EL (cell line): ENCODE measurements at places on chromosomes 13 and 19.
A peak's percentile ranks its signal among the peaks of the same experiment; 100 is the strongest.

DNA sequence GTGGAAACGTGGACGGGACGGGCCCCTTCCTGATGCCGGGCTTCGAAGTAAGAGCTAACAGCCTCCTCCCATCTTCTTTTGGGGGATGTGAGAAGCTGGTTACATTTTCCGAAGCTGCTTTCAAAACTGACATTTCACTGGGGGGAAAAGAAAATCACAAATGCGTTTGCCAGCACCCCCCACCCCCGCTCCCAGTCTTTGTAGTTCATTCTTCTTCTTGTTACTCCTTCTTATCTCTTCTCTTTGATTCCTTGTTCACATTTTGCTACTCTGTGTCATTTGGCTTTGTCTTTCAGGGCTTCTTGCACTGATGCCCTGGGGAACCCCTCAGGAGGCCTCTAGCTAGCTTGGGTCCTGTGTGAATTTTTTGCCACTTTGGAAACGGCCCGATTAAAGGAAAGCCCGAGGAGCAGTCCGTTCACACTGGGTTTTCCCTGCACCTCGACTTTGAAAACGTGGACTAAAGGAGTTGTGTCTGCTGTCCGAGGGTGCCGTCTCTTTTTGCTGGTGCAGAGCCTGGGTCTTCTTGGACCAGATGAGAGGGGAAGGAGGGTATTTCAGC lies 1.3 kb downstream of the CARM1 start:
- DNase-seq, result peak; percentile 36

- DNase-seq, result no peak
These were observed 9.4 kb downstream of the ITPKC start for GRCh38 chr19:40726279-40726678.

DNA sequence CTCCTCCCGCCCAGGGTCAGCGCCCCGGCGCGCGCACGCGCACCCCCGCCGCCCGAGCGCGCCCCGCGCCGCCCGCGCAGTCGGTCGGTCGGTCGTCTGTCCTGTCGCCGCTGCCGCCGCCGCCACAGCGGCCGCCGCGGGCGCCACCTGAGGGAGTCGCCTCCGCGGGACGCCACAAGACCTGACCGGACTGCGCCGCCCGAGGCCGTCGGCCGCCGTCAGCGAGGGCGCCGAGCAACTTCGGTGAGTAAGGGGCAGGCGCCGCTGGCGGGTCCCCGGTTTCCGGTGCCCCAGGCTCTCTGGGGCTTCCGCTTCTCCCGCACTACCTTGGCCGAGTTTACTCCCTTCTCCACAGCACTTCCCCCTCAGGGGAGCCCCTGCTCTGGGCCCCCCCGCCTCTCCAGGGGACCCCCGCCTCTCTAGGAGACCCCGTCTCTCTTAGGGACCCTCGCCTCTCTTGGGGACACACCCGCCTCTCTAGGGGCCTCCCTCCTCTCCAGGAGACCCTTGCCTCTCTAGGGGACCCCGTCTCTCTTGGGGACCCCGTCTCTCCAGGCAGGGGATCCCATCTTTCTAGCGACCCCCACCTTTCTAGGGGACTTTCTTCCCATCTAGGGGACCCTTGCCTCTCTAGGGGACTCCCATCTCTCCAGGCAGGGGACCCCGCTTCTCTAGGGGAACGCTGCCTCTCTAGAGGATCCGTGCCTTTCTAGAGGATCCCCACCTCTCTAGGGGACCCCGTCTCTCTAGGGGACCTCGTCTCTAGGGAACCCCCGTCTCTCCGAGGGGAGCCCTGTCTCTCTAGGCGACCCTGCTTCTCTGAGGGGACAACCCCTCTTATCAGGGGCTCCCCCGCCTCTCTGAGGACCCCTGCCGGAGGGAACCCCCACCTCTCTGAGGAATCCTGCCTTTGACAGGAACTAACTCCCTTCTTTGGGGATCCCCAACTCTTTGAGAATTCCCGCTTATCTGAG lies 19.3 kb upstream of the GATAD2A start:
- peak; percentile 64 for DNase-seq

- peak; percentile 92 for DNase-seq
These were observed 31.7 kb downstream of the DNAJC15 start for GRCh38 chr13:43054803-43055802.

- peak; percentile 82 for DNase-seq
These were observed 329.7 kb downstream of the NDFIP2 start for GRCh38 chr13:79810669-79811068.

GRCh38 chr13:30129411-30129810 lies 177.9 kb downstream of the KATNAL1 start:
- no peak for DNase-seq

DNA sequence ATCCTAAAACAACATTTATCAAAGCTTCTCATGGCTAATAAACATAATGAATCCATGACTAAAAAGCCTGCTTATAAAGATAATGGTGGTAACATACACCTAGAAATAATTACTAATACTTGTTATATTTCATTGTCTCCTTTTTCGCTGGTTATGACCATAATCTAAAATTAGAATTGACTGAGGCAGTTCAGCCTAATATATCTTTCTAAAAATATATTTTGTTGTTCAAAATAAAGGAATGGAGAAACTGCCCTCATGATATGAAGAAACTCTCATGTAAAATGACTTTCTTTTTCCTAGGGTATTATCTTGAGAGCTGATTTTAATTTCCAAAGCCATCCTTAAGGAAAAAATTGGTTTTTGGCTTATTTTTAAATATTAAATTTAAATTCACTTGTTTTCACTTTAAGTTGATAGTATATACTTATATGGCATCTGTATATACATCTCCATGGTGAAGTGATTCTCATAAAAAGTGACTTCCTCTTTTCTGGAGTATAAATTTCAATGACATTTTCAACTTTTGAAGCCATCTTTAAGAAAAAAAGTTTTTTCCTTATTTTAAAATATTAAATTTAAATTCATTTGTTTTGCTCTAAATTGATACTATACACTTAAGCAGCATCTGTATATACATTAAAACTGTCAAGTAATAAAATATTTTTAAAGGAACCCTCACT lies 204.6 kb downstream of the VWA8 start:
- no peak for DNase-seq

DNA sequence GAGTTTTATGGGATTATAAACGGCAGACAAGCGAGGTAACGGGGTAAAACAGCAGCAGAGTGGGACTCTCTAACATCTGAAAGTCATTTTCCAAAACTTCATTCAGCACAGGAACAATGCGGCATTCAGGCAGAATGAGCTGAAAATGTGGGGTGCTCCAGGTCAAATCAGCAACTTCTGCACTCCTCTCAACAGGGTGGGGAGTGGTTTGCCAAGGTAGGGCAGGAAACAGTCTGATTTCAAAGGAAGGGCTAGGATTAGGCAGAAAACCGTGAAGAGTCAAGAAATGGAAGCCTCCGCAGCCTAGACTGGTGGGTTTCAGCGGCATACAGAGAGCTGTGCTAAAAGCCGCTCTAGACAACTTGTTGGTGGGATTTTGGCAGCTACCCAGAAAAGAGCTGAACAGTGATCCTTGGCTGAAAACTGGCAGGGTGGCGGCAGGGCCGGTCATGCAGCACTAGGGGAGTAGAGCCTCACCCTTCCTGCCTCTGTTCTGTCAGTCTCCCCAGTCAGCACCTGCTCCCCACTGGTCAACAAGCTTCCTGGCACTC lies 154.2 kb upstream of the KLF12 start:
- DNase-seq, result peak; percentile 8

DNA sequence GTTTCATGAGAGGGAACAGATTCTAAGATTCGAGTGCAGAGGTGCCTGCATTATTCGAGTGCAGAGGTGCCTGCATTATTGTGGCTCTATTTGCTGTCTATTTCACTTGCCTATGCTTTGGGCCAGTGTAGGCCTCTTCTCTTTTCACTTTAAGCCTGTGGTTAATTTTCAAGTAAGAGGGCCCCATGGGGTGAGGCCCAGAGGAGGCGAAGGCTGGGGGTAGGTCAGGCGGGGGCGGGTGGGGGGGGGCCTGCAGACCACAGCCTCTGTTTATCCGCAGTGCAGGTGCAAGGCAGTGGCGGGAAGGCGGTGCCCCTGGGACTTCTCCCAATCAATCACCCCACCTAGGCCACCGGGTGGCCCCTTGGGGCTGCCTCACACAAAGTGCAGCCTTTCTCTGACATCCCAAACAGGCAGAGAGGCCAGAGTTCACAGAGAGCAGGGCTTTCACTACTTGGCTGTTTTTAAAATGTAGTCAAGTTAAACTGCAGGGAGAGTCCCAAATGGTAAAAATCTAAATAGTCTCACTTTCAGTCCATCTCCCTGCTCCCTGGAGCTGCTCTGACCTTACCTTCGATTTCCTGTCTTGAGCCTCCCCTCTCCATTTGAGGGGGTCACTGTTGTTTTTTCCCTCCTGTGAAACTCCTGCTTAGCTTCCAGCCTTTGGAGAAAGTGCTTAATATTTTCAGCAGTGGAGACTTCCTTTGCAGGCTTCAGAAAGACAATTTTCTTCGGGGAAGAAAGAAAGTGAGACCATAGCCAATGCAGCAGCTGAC lies 249.0 kb downstream of the DLEU7 start:
- DNase-seq, result no peak

DNA sequence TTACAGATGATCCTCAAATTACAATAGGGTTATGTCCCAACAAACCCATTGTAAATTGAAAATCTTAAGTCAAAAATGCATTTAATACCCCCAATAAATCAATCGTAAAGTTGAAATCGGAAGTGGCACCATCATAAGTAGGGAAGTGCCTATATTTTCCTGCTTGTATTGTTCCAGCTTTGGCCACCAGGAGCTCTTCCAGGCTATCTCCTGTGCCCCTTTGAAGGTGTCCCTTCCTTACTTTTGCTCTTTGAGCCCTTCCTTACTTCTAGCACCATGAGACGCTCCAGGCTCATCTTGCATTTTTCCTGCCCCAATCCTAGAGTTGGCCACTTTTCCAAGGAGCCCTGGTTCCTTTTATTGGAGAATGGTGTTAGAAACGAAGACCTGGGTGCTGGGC lies 163.0 kb upstream of the TSC22D1 start:
- DNase-seq, result no peak

DNA sequence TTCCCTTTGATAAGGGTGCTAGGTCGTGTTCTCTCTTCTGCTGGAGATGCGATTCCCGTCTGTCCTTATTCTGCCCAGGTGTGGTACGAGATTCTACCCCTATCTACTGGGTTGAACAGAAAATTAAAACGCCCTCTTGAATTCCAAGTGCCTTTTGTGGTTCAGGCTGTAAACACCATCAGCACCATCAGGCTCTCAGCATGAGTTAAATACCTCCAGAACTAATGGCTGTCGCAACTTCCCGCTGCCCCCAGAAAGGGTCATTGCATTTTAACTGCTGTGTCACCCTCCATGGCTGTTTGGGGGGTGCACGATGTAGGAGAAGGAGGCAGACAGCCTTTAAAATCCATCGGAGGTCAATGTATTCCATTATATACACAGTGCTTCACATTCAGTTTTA lies 177.4 kb downstream of the OXGR1 start:
- DNase-seq, result no peak

DNA sequence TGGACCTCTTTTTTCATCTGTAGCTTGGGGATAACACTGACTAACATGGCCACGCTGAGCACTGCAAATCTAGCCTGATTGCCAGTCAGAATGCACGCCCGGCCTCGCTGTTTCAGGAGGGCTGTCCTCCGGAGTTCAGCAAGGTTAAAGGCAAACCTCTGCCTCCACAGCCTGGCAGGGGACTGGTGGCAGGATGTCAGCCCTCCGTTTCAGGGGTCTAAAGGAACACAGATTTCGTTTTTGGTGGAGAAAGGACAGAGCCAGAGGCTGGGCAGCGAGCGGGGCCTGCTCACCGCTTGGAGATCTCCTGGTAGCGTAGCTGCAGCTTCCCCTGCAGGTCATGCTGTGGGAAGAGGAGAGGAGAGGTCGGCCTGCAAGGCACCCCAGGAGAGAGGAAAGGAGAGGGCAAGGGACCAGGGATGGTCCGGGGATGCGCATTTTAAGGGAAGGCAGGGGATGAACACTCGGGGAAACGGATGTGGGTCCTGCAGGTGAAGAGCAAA lies 560 bp downstream of the NDUFA7 start:
- DNase-seq, result no peak

DNA sequence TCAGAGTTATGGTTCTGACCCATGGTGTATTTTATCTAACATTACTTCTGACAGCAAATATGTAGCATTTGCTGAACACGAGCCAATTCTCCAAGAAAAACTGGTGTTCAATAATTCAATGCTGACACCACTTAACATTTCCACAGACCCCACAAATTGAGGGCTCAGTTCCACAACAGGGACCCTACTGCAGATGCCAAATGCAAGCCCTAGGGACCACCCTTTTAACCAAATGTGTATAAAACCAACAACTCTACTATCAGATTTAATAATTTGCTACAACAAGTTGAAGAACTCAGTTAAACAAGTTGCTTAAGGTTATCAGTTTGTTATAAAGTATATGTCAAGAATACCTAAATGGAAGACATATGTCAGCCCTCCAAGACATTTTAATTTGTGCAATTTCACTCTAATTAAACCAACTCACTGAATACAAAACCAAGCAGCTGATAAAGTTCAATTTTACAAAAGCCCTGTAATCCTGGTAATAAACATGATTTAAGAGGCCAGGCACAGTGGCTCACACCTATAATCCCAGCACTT lies 6.7 kb downstream of the ZNF44 start:
- DNase-seq, result no peak

GRCh38 chr19:42092350-42092749 lies 16.4 kb downstream of the ZNF574 start:
- peak; percentile 46 for DNase-seq

- no peak for DNase-seq
These were observed 34.5 kb upstream of the SMAD9 start for GRCh38 chr13:36954542-36954941.

DNA sequence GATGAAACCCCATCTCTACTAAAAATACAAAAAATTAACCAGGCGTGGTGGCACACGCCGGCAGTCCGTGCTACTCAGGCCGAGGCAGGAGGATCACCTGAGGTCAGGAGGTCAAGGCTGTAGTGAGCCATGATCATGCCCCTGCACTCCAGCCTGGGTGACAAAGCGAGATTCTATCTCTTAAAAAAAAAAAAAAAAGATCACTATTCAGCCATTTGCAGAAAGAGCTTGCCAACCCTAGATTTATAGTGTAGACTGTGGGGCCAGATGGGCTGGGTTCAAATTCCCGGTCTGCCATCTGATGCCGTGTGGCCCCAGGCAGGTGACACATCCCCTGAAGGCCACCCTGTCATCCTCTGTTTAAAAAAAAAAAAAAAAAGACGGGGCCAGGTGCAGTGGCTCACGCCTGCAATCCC lies 28.9 kb downstream of the SMIM24 start:
- no peak for DNase-seq

- peak; percentile 78 for DNase-seq
These were observed 3.9 kb upstream of the SSBP4 start for GRCh38 chr19:18415178-18415867.

- peak; percentile 57 for DNase-seq
These were observed 18.0 kb upstream of the RBM26 start for GRCh38 chr13:79423801-79424642.

- DNase-seq, result no peak
These were observed 1.3 kb downstream of the RPL18A start for GRCh38 chr19:17860993-17861360.

- peak; percentile 99 for DNase-seq
These were observed 79.8 kb upstream of the FLT1 start for GRCh38 chr13:28574617-28575142.

GRCh38 chr19:12603714-12604113 lies 6.9 kb downstream of the ZNF490 start:
- peak; percentile 23 for DNase-seq
